Activated naive CD4-positive, alpha-beta T cell (primary cell): ENCODE measurements at places on chromosomes 7 and 10.

- DNase-seq: no peak
Observed at GRCh38 chr10:96695366-96695765, 24.9 kb downstream of the PIK3AP1 start.

GRCh38 chr10:34762156-34762555 is 52.9 kb downstream of the PARD3 start:
- no peak for DNase-seq

DNA sequence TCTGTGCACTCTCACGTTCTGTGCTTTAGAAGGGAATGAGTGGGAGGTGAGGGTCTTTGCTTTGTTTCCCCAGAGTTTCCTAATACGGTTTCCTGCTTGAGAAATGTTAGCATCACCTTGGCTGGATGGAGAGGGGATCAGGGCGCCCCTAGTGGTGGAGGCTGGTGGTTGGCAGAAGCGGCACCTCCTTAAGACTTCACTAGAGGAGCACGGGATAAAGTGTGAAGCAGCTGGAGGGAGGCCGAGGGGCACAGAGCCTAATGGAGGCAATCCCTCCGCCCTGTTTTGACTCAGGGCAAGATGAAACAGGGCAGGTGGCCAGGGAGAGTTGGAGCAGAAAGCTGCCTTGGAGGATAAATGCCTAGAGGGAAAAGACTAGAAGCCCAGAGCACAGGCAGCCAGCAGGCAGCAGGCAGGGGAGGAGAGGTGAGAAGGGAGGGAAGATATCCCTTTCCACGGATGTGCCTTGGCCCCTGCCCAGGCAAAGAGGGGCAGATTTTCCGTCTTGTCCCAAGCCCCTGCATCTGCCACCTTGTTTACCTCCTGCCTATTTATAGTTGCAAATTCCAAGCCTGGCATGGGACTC is 56.0 kb upstream of the BTRC start:
- peak; percentile 35 for DNase-seq

- no peak for DNase-seq
Observed at GRCh38 chr10:89646889-89647657, 2.0 kb upstream of the PANK1 start.

DNA sequence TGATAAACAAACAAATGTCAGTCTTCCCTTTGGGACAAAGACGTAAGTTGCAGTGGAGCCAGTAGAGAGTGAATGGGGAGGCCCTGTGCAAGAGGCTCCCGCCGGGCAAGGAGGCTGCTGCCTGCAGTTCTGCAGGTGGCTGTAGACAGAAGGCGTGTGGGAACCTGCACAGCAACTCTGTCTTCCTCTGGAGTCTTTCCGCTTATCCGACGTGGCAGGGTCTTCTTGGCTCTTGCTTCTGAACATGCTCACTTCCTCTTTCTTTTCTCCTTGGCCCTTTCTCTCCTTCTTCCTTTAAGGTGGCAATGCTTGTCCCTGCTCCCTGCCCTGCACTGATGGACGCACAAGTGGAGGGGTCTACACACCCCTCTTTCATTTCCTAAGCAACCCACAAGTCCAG is 122.5 kb downstream of the HIPK2 start:
- no peak for DNase-seq

- no peak for DNase-seq
Observed at GRCh38 chr7:33087356-33087755, 21.8 kb downstream of the RP9 start.

GRCh38 chr7:75621124-75621523 is 117.6 kb downstream of the HIP1 start:
- DNase-seq: no peak

DNA sequence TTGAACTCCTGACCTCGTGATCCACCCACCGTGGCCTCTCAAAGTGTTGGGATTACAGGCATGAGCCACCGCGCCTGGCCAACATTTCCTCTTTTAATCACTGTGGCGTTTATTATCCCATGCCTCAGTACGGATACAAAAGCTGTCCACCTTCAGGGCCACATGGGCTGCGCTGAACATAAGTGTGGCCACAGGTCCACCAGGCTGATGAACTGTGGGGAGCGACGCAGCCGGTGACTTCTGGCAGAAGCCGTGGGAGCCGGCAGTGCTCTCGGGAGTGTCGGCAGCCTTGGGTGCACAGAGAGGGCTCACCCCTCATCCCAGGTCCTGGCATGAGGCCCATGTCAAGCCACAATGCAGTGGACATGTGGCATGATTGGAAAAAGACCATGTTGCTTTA is 223.6 kb downstream of the TNS3 start:
- no peak for DNase-seq

- no peak for DNase-seq
Observed at GRCh38 chr10:3747984-3748383, 37.0 kb downstream of the KLF6 start.
